ENCODE measurements at places on chromosomes 5 and 9.

- DNase-seq: peak; percentile 24
Measured at GRCh38 chr9:2178034-2178734, 163.0 kb downstream of the SMARCA2 start.

DNA sequence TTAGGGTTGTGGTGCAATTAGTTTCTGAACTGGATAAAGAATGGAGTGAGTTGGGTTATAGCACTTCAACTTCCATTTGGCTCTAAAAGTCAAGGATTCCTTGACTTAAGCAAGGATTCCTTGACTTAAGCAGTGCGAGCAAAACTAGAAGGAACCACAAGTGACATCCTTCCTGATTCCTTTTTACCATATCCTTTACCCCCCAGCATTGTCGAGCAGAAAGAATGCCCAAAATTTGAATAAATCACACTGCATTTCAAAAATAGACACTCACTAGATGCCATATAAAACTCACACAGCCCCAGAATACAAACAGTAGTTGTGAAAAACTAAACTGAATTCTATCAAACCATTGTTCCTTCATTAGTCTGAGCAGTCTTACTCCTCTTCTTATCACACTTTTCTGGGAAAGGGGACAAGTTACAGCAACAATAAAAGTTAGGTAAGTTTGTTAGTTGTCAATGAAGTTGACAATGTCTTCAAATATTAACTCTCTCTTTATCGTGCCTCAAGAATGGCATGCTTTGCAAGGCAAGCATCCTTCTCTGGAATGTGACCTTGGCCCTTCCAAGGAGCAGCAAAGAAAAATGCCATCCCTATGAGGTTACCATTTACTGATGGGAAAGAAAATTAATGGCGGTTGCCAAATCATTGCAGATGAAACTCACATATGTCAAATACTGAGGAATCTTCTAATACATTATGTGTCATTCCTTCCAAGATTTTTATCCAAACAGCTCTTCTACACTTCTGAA is 273.3 kb upstream of the ANKRD55 start:
- peak; percentile 88 for DNase-seq

GRCh38 chr5:107404595-107405374 is 266.0 kb downstream of the EFNA5 start:
- DNase-seq: no peak

GRCh38 chr5:43993634-43994351 is 390.8 kb downstream of the NNT start:
- DNase-seq: no peak

DNA sequence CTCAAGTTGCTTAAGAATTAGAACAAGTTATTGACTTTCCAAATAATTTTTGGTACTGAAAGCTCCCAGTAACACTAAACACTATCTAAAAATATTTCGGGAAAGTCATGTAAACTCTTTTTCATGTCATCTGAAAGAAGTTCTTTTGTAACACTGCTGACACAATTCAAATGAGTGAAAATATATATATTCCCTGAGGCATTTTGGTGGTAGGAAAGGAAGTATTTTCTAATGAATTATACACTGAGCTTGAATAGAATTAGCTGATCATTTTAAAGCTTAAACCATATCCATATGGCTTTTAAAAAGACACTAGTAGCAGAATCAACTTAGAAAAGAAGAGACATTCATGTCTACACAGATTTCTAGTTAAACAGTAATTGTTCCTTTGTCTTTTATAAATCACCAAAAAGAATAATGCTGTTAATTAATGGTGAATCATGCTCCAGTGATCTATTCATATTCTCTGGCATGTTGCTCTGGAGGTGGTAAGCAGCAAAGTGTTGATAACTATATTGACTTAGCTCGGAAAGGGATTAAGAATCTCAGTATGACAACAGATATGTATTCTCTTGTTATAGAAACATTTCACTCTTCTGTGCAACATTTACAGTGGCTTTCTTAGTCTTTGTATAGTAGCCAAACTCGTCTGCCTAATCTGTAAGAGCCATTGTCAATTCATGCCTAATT is 27.4 kb upstream of the RFX3 start:
- no peak for DNase-seq

DNA sequence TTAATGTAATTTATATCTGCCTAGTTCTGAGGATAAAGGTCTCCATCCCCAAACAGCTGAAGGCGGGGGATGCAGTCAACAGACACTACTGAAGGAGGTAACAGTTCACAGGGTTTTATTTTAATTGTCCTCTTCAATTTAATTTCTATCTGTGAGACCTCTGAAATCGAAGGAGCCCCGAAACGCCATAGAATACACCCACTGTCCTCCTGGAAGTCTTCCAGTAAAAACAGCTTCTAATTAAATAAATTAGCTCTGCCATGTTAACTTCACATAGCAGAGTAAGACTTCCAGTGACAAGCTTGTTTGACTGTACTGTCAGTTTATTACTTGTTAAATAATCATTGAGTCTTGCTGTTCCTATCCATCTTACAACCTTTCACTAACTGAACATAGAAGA is 193.5 kb downstream of the SEC61B start:
- no peak for DNase-seq

- no peak for DNase-seq
Measured at GRCh38 chr9:114499528-114499927, 5.7 kb downstream of the WHRN start.

DNA sequence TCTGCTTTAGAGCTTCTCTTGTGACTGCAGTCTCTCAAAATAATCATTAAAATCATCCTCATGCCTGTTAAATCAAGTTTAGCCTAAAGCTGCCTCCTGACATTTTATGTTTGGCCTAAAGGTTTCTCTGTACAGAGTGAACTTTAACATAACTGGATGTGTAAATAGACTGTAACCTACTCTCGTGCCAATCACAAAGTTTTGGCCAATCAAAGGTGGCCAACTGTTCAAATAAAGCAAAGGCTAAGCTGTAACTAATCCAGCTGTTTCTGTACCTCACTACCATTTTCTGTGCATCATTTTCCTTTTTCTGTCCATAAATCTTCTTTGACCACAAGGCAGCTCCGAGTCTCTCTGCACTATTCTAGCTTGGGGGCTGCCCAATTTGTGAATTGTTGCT is 86.2 kb downstream of the GCNT1 start:
- no peak for DNase-seq

- DNase-seq: no peak
Measured at GRCh38 chr5:59746241-59746765, 147.2 kb downstream of the PDE4D start.

DNA sequence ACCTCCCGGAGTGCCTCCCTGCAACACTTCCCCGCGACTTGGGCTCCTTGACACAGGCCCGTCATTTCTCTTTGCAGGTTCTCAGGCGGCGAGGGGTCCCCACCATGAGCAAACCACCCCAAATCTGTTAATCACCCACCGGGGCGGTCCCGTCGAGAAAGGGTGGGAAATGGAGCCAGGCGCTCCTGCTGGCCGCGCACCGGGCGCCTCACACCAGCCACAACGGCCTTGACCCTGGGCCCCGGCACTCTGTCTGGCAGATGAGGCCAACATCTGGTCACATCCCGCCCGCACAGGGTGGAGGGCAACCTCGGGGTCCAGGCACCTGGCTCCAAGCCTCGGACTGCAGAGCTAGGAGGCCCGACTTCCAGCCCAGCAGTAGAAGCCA is 776 bp upstream of the TERT start:
- no peak for DNase-seq

GRCh38 chr5:110001648-110002047 is 311.9 kb downstream of the MAN2A1 start:
- DNase-seq: no peak

DNA sequence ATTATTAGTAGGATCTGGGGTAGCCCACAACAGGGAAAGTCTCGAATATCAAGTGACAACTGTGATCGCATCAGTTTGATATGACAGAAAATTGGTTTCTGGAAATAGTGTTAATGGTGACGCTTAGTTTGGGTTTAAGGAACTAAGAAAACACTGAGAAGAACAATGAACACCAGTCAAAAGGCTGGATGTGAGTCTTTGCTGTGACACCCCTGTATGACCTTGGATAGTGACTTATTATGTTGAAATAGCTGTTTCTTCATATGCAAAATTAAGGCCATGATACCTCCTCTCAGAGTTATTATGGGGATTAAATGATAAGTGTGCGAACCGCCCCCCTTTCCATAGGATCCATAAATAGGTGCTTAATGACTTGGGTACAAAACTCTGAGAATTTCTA is 926 bp downstream of the DNAJC25 start:
- peak; percentile 14 for DNase-seq

DNA sequence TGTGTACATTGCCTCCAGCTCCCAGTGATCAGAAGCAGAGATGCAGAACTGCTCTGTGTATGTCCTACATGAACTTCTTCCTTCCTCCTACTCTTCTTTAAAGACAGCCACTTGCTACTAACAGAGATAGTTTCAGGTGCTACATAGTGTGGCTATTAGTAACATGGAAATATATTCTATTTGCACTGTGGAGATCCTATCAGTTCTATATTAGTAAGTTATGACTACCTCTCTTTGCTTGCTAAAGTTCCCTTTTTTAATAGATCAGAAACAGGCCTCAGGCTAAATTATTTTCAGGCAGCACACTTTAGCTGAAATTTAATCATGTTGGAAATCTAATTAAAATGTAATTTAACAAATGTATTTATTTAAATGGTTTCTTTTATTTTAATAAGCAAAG is 64.4 kb upstream of the TNFSF8 start:
- DNase-seq: no peak
